ENCODE measurements at places on chromosomes 16 and 17. TPM values are rescaled to one million over a fixed set of nuclear protein-coding genes. Genes with fewer than 3 reads are reported as not detected.

- no peak for DNase-seq
- no peak overlapping the region for H3K27ac ChIP-seq
- H3K4me3 ChIP-seq: no peak overlapping the region
- H3K36me3 ChIP-seq: no peaks in the 10 kb centered on the region
- peaks cover 8% of the 10 kb centered on the region for H3K27me3 ChIP-seq
Measured at GRCh38 chr17:65433157-65433556, 128.3 kb downstream of the AXIN2 start.

DNA sequence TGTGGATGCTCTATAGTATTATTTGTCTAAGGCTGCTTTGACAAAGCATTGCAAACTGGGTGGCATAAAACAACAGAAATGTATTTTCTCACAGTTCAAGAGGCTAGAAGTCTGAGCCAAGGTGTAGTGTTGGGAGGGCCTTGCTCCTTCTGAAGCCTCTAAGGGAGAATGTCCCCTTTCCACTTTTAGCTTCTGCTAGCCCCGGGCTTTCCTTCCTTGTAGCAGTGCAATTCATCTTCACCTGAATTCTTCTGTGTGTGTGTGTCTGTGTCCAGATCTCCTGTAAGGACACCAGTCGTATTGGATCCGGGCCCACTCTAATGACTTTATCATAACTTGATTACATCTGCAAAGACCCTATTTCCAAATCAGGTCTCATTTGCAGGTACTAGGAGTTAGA is 18.1 kb downstream of the KCNJ16 start:
- no peaks in the 10 kb centered on the region for H3K36me3 ChIP-seq
- peaks cover 29% of the 10 kb centered on the region for H3K4me1 ChIP-seq
- H3K27me3 ChIP-seq: no peaks in the 10 kb centered on the region
- no peak overlapping the region for H3K4me3 ChIP-seq
- DNase-seq: no peak

GRCh38 chr17:33140413-33141099 is 148.9 kb downstream of the SPACA3 start:
- no peaks in the 10 kb centered on the region for H3K27me3 ChIP-seq
- H3K4me3 ChIP-seq: no peak overlapping the region
- no peak overlapping the region for H3K27ac ChIP-seq
- DNase-seq: no peak
- H3K4me1 ChIP-seq: no peaks in the 10 kb centered on the region

- H3K27me3 ChIP-seq: no peaks in the 10 kb centered on the region
- H3K4me1 ChIP-seq: no peaks in the 10 kb centered on the region
- no peaks in the 10 kb centered on the region for H3K36me3 ChIP-seq
Measured at GRCh38 chr16:22053921-22054341, 38.4 kb upstream of the VWA3A start.

DNA sequence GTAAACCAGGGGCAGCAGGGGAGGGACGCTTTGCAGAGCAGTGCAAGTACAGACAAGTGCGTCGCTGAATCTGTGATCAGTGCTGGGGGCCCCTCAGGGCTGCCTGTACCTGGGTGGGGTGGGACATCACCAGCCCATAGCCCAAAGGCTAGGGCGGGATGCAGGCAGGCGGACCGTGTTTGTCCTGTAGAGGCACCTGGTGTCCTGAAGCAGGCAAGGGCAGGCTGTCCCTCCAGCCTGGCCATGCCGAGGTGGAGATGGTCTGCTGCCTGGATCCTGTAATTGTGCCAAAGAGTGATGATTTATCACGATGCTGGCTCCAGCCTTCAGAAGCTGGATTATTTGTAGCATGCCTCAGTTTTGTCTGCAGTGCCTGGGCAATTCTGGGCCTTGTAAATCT is 137.9 kb upstream of the GSE1 start:
- H3K4me1 ChIP-seq: no peaks in the 10 kb centered on the region
- no peak for DNase-seq
- no peak overlapping the region for H3K4me3 ChIP-seq
- no peak overlapping the region for H3K27ac ChIP-seq

DNA sequence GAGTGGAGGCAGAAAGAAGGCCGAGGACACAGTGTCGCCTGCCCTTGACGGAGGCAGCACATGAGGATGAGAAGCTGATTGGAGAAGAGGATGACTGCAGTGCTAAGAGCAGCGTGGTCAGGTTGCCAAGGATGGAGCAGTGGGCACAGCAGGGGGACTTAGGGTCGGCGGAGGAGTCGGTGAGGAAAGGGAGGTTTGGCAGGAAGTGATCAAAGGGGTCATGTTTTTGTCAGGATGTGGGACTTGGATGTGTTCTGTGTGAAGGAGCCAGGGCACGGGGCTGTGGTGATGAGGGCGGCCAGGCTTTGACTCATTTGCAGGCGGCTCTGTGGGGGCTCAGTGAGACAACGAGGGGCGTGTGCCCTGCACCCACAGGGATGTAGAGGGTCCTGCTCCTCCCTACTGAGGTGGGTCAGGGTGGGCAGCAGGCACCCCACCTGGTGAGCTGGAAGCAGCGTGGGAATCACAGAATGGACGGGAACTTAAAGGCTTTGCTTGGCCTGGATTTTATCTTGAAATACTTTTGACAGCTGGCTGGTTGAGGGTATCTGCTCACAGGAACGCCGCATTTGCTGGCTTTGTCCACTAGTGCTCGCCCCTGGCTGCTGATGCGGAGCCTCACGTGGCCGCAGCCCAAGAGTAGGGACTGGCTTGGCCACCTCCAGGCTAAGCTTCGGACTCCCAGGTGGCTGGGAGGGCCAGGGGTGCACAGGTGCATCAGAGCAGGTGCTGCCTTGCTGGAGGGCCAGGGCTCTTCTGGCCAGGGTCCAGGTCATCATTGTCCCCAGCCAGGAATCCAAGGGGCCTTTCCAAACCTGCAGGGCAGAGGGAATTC is 6.0 kb downstream of the MPG start:
- H3K36me3 ChIP-seq: peaks cover 14% of the 10 kb centered on the region
- H3K4me3 ChIP-seq: no peak overlapping the region
- no peak for DNase-seq
- H3K4me1 ChIP-seq: peaks cover 45% of the 10 kb centered on the region
- peak overlapping the region; percentile 68 for H3K27ac ChIP-seq

DNA sequence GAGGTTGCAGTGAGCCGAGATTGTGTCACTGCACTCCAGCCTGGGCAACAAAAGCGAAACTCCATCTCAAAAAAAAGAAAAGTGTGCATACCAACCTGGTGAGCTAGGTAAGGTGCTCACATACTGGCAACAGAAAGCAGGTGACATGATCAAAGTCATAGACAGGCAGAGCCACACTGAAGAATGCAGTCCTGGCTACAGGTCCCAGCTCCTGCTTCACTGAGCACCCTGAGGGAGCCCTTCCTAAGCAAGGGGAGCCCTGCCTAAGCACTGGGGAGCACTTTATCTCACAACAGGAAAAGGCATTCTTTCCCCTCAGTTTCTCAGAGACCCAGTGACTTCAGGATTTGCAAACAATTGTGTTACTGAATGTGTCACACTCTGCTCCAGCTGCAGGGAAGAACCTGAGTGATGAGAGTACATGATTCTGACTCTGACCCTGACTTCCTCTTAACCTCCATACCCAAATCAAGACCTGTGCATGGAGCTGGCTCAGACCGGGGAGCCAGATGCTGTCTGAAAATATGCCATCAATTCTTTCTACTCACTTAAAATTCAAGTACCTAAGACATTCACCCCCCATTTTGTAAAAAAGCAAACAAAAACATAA is 40.5 kb downstream of the ANKRD11 start:
- no peak for DNase-seq
- H3K4me1 ChIP-seq: peaks cover 91% of the 10 kb centered on the region
- no peak overlapping the region for H3K27ac ChIP-seq
- H3K4me3 ChIP-seq: no peak overlapping the region

GRCh38 chr17:42704837-42705494 is 22.6 kb downstream of the CNTNAP1 start:
- no peak overlapping the region for H3K4me3 ChIP-seq
- H3K4me1 ChIP-seq: no peaks in the 10 kb centered on the region
- no peak for DNase-seq
- H3K27me3 ChIP-seq: no peaks in the 10 kb centered on the region

DNA sequence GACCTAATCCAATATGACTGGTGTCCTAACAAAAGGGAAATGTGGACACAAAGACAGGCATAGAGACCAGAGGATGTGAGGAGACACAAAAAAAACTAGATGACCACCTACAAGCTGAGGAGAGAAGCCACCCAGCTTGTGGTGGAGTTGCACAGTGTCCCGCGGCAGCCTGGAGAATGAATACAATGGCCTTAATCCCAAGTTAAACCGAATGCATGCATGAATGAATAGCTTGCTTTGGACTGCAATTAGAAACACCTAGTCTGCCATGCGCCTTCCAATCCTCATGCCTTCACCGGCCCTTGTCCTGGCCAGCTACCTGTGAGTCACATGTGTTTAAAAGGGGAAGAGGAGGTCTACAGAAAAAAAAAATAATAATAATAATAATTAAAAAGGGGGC is 72.0 kb downstream of the CNGB1 start:
- H3K27me3 ChIP-seq: no peaks in the 10 kb centered on the region
- no peak overlapping the region for H3K4me3 ChIP-seq
- no peaks in the 10 kb centered on the region for H3K36me3 ChIP-seq
- DNase-seq: no peak

- H3K4me3 ChIP-seq: no peak overlapping the region
- no peaks in the 10 kb centered on the region for H3K4me1 ChIP-seq
- no peak for DNase-seq
Measured at GRCh38 chr16:88282564-88283395, 100.0 kb upstream of the ZNF469 start.

DNA sequence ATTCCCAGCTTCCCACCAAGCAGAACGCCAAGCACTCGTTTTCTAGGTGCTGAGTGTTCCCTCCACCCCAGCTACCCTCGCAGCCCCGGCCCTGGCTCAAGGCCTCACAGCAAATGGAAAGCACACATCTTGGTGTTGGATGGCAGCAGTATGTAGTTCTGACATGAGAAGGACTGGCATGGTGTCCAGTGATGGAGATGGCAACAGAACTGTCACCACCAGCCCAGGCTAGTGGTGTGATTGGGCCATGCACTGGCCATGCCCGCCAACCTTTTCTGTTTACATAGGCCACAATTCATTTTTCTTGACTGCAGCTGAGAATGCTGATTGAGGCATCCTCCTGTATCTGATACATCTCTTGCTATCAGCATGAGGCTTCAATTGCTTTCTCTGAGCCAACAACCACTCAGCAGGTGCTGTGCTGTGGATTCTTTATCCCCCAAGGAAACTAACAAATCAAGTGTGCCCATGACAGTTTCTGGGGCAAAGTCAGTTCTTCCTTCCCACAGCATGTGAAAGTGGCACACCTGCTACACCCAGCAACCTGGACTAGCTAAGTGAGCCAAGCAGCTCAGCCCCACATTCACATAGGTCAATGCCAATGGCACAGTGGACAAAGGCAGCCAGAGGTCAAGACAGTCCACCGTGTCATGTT is 3.8 kb downstream of the SLC12A4 start:
- H3K4me3 ChIP-seq: no peak overlapping the region
- H3K27me3 ChIP-seq: no peaks in the 10 kb centered on the region
- peaks cover 38% of the 10 kb centered on the region for H3K36me3 ChIP-seq

GRCh38 chr17:41579484-41580243 is 7.0 kb downstream of the KRT14 start:
- H3K36me3 ChIP-seq: no peaks in the 10 kb centered on the region
- no peak for DNase-seq
- H3K4me3 ChIP-seq: no peak overlapping the region
- H3K27me3 ChIP-seq: no peaks in the 10 kb centered on the region

- H3K4me1 ChIP-seq: peaks cover 51% of the 10 kb centered on the region
- H3K27ac ChIP-seq: no peak overlapping the region
- DNase-seq: no peak
- H3K4me3 ChIP-seq: no peak overlapping the region
Measured at GRCh38 chr16:2485811-2486507, 11.0 kb downstream of the TBC1D24 start.

DNA sequence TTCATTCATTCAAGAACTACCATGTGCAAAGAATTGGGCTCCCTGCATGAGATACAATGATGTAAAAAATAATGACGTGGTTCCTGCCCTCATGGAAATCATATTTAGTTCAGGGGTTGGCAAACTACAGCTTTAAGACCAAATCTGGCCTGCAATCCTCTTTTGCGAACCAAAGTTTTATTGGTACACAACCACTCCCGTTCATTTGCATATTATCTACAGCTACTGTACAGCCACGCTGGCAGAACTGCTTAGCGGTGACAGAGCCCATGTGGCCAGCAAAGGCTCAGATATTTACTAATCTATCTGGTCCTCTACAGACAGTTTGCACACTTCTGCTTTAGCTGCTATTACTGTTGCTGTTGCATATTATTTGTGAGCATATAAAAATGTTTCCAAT is 167.7 kb downstream of the XYLT1 start:
- DNase-seq: no peak

- H3K27me3 ChIP-seq: no peaks in the 10 kb centered on the region
- H3K36me3 ChIP-seq: peaks cover 4% of the 10 kb centered on the region
- peak overlapping the region; percentile 63 for H3K27ac ChIP-seq
- H3K4me1 ChIP-seq: peaks cover 19% of the 10 kb centered on the region
- no peak for DNase-seq
Measured at GRCh38 chr16:3444032-3444388, 530 bp downstream of the NAA60 start.

Gene ESRP2
- total RNA-seq: 2.1 TPM

Gene CACNA1G
- not detected for total RNA-seq

Gene RNF112
- 2.3 TPM for total RNA-seq

Gene FOXF1
- 68.8 TPM for total RNA-seq

Gene RAD51D
- 8.9 TPM for total RNA-seq

Gene CNTNAP4
- 1.2 TPM for total RNA-seq

Gene CDRT4
- total RNA-seq: 1.6 TPM
